ENCODE measurements at places on chromosomes 5 and 9.

GRCh38 chr9:27572566-27572917 is 739 bp downstream of the C9orf72 start:
- no peak for DNase-seq

GRCh38 chr5:115351356-115352195 is 55.1 kb upstream of the CCDC112 start:
- DNase-seq = no peak

- DNase-seq = no peak
Measured at GRCh38 chr5:95075111-95075510, 209.8 kb downstream of the MCTP1 start.

DNA sequence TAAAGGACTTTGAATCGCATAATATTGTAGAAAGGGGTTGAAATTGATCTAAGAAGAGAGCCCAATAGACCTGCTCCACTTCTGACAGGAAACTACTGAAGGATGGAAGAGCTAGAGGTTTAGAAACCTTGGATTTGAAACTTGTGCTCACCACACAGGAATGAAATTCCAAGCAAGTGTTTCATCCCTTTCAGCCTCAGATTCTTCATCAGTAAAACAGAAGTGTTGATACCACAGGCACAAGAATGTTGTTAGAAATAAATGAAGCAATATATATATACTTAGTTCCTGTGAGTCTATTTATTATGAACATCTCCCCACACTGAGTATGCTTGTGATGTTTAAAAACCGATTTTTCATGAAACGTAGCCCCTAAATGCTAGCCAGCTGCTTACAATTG is 43.8 kb downstream of the PRRC1 start:
- no peak for DNase-seq

DNA sequence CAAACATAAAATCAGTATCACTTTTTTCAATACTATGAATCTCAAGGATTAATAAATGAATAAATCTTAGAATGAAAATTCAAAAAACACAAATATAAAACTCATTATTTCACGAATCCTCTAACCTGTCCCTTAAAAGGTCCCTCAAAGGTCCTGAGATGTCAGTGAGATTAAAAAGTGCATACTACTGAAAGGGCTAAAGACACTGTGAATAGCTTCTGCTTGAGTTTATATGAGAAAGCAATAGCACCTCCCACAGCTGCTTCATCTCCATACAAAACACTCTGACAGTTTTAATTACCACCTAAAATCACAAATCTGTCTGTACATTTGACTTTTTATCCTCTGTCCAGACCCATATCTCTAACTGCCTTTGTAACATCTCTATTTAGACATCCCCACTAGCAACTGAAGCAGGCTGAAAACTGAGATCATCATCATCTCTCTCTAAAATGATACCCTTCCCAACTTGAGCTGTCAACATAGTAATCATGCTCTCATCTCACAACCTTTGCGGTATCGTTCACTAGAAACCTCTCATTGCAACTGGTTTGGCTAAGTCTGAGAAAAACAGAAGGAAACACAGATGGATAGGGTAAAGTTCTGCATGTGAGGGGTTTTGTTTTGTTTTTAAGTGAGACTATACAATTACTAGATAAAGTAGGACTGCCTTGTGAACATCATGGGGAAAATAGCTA is 56.3 kb downstream of the TBCA start:
- DNase-seq = no peak

GRCh38 chr9:110575945-110576344 is 3.6 kb downstream of the SVEP1 start:
- no peak for DNase-seq

GRCh38 chr5:82884821-82885471 is 192.2 kb downstream of the TMEM167A start:
- DNase-seq = no peak

DNA sequence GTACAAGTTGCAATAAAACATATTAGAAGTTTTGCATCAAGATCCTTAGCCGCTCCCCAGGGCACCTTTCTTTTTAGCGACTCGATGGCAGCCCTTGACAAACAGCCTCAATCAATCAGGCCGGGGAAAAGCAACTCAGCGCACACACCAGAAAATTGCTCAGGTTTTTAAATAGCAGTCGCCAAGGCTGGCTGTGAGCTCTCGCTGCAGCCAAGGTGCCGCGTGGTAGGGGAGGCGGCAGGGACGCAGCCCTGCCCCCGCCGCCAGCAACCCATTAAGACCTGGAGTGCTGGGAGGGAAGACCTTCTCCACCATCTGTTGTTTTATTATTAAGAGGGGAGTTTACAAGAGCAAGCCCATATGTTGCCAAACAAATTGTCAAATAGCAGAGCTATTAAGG is 22.6 kb downstream of the ASS1 start:
- DNase-seq = no peak

GRCh38 chr5:168214071-168214470 is 77.4 kb upstream of the WWC1 start:
- no peak for DNase-seq

DNA sequence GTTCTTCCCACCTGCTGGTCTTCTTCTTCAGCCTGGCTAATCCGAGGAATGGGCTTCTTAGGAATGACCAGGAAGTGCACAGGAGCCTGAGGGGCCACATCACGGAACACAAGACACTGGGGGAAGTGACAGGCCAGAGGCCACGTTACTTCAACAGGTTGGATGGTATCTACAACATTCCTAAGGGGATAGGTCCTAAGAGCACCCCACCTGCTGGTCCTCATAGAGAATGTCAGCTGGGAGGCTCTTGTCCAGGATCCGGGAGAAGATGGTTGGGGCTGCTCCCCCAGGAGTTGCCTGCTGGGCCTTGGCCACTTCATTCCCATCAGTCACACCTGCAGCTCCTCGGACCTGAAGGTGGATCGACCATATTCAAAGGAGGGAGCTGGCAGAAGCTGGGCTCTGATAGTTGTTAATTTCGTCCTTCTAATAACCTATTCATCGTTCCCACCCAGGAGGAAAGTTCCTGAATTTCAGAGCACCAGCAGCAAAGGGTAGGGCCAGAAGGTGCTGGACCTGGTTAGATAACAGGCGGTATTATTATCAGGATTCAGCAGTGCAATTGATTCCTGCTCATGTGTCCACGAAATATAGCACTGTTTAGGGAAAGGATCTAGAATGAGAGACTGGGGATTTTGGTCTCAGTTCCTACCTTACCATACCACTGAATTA is 1.3 kb downstream of the HINT2 start:
- DNase-seq = no peak

- DNase-seq = no peak
Measured at GRCh38 chr9:74083681-74084433, 413.3 kb upstream of the RORB start.

DNA sequence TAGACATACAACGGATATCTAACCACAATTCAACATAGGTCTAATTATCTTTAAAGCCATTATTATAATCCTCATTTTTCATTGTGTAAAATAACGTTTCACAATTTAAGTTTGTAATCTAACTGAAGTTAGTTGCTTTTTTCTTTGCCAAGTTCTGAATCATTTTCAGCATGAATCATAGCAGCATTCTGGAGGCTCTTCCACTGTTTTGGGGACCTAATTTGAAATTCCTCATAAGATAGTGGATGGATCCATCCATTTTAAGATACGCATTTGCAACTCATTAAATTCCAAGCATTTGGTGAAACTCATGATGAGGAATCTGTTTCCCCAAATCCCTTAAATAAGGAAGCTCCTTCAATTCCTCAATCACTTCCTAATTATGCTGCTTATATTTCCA is 447.1 kb upstream of the CDH10 start:
- DNase-seq = no peak

Data from iPS DF 19.7 (cell line).